ENCODE measurements at places on chromosomes 5 and 9. TPM values are rescaled to one million over a fixed set of nuclear protein-coding genes. Genes with fewer than 3 reads are reported as not detected.

LHX2 gene
- not detected for total RNA-seq

OR2V1 gene
- total RNA-seq = not detected

PCSK1 gene
- total RNA-seq = 0.36 TPM

SLC36A2 gene
- total RNA-seq = not detected

PCDHGA12 gene
- 0.70 TPM for total RNA-seq

HTR4 gene
- total RNA-seq = 2.0 TPM

- H3K27me3 ChIP-seq = no peaks in the 10 kb centered on the region
- no peaks in the 10 kb centered on the region for H3K36me3 ChIP-seq
- no peaks in the 10 kb centered on the region for H3K4me1 ChIP-seq
- H3K4me3 ChIP-seq = no peak overlapping the region
- no peak for DNase-seq
- H3K27ac ChIP-seq = no peak overlapping the region
Measured at GRCh38 chr5:35816881-35817521, 39.7 kb upstream of the IL7R start.

GRCh38 chr9:30628915-30629567 is 1755.4 kb upstream of the ACO1 start:
- no peak overlapping the region for H3K4me3 ChIP-seq
- H3K27me3 ChIP-seq = no peaks in the 10 kb centered on the region
- H3K36me3 ChIP-seq = no peaks in the 10 kb centered on the region
- no peaks in the 10 kb centered on the region for H3K4me1 ChIP-seq
- no peak overlapping the region for H3K27ac ChIP-seq
- DNase-seq = no peak

- DNase-seq = no peak
- no peak overlapping the region for H3K4me3 ChIP-seq
- H3K27me3 ChIP-seq = peaks cover 54% of the 10 kb centered on the region
- no peaks in the 10 kb centered on the region for H3K36me3 ChIP-seq
- H3K27ac ChIP-seq = no peak overlapping the region
Measured at GRCh38 chr5:159978358-159978757, 30.6 kb upstream of the TTC1 start.

DNA sequence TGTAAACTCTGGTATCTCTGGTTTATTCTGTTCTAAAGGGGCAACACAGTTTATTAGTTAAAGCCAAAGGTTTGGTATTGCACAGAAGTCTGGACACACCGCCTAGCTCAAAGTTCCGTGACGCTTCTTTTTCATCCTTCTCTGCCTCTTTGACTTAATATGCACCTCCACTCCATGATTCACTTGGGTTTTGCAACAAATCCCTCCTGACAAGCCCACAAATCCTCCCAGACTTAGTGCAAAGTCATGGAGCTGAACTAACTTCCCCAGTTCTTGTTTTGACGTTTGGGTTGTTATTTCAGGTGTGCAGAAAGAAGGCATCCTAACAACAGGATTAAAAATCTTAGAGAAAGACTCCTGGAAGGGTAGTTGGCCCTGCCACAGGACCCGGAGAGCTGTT is 441.6 kb upstream of the DMAC1 start:
- no peaks in the 10 kb centered on the region for H3K36me3 ChIP-seq
- no peak overlapping the region for H3K27ac ChIP-seq
- DNase-seq = no peak
- H3K27me3 ChIP-seq = peaks cover 8% of the 10 kb centered on the region
- no peak overlapping the region for H3K4me3 ChIP-seq

- no peak overlapping the region for H3K4me3 ChIP-seq
- H3K36me3 ChIP-seq = no peaks in the 10 kb centered on the region
- peaks cover 23% of the 10 kb centered on the region for H3K4me1 ChIP-seq
- DNase-seq = peak; percentile 28
Measured at GRCh38 chr5:39427229-39427628, 2.4 kb upstream of the DAB2 start.

DNA sequence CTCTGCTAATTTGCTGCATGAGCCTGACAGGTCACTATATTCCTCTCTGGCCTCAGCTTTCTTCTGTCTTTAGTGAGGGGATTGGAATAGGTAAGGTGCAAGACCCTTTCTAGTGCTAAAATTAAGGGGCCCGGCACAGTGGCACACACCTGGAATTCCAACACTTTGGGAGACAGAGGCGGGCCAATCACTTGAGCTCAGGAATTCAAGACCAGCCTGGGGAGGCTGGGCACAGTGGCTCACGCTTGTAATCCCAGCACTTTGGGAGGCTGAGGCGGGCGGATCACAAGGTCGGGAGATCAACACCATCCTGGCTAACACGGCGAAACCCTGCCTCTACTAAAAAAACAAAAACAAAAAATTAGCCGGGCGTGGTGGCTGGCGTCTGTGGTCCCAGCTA is 37.2 kb downstream of the EGR1 start:
- no peak for DNase-seq
- no peaks in the 10 kb centered on the region for H3K4me1 ChIP-seq
- H3K27ac ChIP-seq = no peak overlapping the region
- H3K36me3 ChIP-seq = no peaks in the 10 kb centered on the region
- no peak overlapping the region for H3K4me3 ChIP-seq

DNA sequence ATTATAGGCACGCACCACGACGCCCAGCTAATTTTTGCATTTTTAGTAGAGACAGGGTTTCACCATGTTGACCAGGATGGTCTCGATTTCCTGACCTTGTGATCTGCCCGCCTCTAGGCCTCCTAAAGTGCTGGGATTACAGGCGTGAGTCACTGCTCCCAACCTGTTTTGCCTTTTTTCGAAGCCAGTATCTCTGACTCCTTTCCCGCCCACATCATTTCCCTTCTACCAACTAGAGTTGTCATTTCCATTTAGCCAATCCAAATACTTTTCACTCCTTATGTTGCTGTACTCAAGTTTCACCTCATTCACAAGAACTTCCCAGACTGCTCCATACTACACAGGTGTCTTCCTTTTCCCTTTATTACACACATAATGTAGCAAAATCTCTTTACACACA is 502.6 kb upstream of the CDH6 start:
- H3K27ac ChIP-seq = no peak overlapping the region
- H3K36me3 ChIP-seq = no peaks in the 10 kb centered on the region
- H3K4me1 ChIP-seq = no peaks in the 10 kb centered on the region
- no peak for DNase-seq

DNA sequence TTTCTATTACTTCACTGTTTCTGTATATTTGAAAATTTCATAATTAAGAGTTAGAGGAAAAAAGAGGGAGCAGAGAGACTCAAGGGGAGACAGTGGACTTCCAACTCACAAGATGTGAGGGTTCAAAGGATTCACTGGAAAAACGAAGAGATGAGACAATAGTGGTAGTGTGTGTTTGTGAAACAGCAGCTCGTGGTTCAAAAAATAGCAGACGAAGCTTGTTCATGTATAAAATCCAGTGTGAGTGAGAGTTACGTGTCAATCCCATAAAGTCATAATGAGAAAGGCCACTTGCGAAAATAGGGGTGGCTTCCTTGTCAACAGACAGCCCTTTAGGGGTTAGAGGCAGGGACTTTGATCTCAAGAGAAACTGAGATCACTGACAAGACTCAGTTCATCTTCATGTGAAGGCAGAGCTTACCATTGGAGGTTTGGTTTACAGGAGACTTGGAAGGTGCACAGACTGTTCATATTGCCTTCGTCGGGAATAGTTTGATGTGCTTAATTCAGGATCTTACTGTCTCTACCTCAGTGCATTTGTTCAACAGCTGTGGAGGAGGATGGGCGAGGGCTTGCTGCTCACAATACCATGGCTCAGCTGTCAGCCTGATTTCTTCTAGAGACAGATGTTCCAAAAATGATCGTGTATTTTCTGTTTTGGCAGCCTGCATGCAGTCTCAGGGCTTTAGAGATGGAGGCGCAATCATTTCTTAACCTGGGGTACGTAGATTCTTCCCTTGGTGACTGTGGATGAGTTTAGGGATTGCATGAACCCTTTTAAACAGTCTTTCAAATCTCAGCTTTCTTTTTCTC is 105.7 kb upstream of the KLF9 start:
- DNase-seq = no peak
- no peak overlapping the region for H3K4me3 ChIP-seq
- H3K4me1 ChIP-seq = no peaks in the 10 kb centered on the region
- H3K27me3 ChIP-seq = no peaks in the 10 kb centered on the region

DNA sequence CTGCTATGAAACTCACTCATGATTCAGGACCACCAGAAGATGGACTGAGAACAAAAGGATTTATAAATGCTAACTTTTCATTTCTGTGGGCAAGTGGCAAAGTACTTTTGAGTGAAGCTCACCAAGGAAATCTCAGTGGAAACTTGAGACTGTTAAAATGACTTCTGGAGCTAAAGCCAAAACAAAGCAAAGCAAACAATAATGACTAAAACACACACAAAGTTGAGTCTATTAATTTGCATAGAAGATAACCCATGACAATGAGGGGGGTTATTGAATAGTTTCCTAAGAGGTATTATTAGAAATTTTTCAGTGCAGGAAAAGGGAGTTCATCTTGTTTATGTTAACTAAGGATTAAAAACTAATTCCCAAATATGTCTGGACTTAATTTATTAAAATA is 612.8 kb upstream of the FAM174A start:
- no peaks in the 10 kb centered on the region for H3K36me3 ChIP-seq
- H3K27me3 ChIP-seq = no peaks in the 10 kb centered on the region
- no peak for DNase-seq
- H3K27ac ChIP-seq = no peak overlapping the region

DNA sequence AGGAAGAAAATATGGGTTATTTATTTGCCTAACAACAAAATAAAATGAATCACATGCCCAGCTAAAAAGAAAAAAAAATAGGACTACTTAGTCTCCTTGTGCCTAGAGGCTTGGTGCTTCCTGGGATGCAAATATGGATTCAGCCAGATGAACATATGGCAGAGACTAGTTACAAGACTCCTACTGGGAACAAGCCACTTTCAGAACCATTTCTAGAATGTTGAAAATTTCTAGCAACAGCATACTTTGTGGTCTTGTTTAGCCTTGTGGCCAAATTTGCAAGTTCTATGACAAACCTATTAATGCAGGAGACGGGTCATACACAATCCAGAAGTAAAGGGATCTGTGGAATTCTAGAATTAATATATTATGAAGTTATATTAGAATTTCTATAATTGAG is 198.7 kb downstream of the CHSY3 start:
- H3K4me3 ChIP-seq = no peak overlapping the region
- H3K36me3 ChIP-seq = no peaks in the 10 kb centered on the region
- H3K27ac ChIP-seq = no peak overlapping the region
- H3K27me3 ChIP-seq = no peaks in the 10 kb centered on the region

- no peak overlapping the region for H3K27ac ChIP-seq
- H3K27me3 ChIP-seq = no peaks in the 10 kb centered on the region
- H3K36me3 ChIP-seq = no peaks in the 10 kb centered on the region
- peaks cover 15% of the 10 kb centered on the region for H3K4me1 ChIP-seq
- H3K4me3 ChIP-seq = no peak overlapping the region
Measured at GRCh38 chr5:74623006-74623611, 17.4 kb downstream of the ENC1 start.

- H3K27ac ChIP-seq = peak overlapping the region; percentile 67
- no peak overlapping the region for H3K4me3 ChIP-seq
- H3K27me3 ChIP-seq = no peaks in the 10 kb centered on the region
- no peaks in the 10 kb centered on the region for H3K36me3 ChIP-seq
- DNase-seq = no peak
Measured at GRCh38 chr5:66850354-66851075, 254.3 kb downstream of the MAST4 start.

GRCh38 chr5:109691996-109692395 is 2.3 kb downstream of the MAN2A1 start:
- H3K36me3 ChIP-seq = no peaks in the 10 kb centered on the region
- H3K4me3 ChIP-seq = peak overlapping the region; percentile 68
- DNase-seq = no peak
- H3K27me3 ChIP-seq = no peaks in the 10 kb centered on the region
- H3K4me1 ChIP-seq = peaks cover 34% of the 10 kb centered on the region

- H3K36me3 ChIP-seq = no peaks in the 10 kb centered on the region
- H3K27ac ChIP-seq = no peak overlapping the region
- no peak overlapping the region for H3K4me3 ChIP-seq
- H3K4me1 ChIP-seq = no peaks in the 10 kb centered on the region
Measured at GRCh38 chr9:70439991-70440706, 25.7 kb upstream of the KLF9 start.

GRCh38 chr5:72234265-72234700 is 85.8 kb downstream of the MRPS27 start:
- no peaks in the 10 kb centered on the region for H3K27me3 ChIP-seq
- DNase-seq = peak; percentile 7
- H3K4me3 ChIP-seq = no peak overlapping the region
- no peaks in the 10 kb centered on the region for H3K4me1 ChIP-seq

- no peak overlapping the region for H3K4me3 ChIP-seq
- no peak overlapping the region for H3K27ac ChIP-seq
- DNase-seq = no peak
- H3K36me3 ChIP-seq = no peaks in the 10 kb centered on the region
- H3K27me3 ChIP-seq = no peaks in the 10 kb centered on the region
- no peaks in the 10 kb centered on the region for H3K4me1 ChIP-seq
Measured at GRCh38 chr5:180115326-180116076, 43.9 kb upstream of the RNF130 start.

- no peaks in the 10 kb centered on the region for H3K27me3 ChIP-seq
- no peak overlapping the region for H3K4me3 ChIP-seq
- no peaks in the 10 kb centered on the region for H3K4me1 ChIP-seq
- H3K36me3 ChIP-seq = no peaks in the 10 kb centered on the region
- H3K27ac ChIP-seq = no peak overlapping the region
Measured at GRCh38 chr9:129471201-129472019, 149.5 kb downstream of the C9orf50 start.

- no peaks in the 10 kb centered on the region for H3K27me3 ChIP-seq
- no peak overlapping the region for H3K4me3 ChIP-seq
- H3K27ac ChIP-seq = peak overlapping the region; percentile 57
- H3K4me1 ChIP-seq = peaks cover 9% of the 10 kb centered on the region
- H3K36me3 ChIP-seq = no peaks in the 10 kb centered on the region
Measured at GRCh38 chr5:346229-346935, 24.9 kb downstream of the AHRR start.

- H3K4me1 ChIP-seq = peaks cover 7% of the 10 kb centered on the region
- H3K27me3 ChIP-seq = no peaks in the 10 kb centered on the region
- DNase-seq = no peak
Measured at GRCh38 chr5:140251527-140251973, 51.4 kb downstream of the PFDN1 start.

- H3K36me3 ChIP-seq = no peaks in the 10 kb centered on the region
- no peak overlapping the region for H3K27ac ChIP-seq
- no peak for DNase-seq
- no peaks in the 10 kb centered on the region for H3K4me1 ChIP-seq
Measured at GRCh38 chr9:131191857-131192256, 66.5 kb downstream of the NUP214 start.

GRCh38 chr5:73311291-73312110 is 137.1 kb downstream of the FOXD1 start:
- no peaks in the 10 kb centered on the region for H3K4me1 ChIP-seq
- H3K36me3 ChIP-seq = no peaks in the 10 kb centered on the region
- DNase-seq = peak; percentile 63

- DNase-seq = no peak
- no peaks in the 10 kb centered on the region for H3K27me3 ChIP-seq
- no peaks in the 10 kb centered on the region for H3K36me3 ChIP-seq
- no peak overlapping the region for H3K4me3 ChIP-seq
Measured at GRCh38 chr9:6833518-6834192, 75.9 kb downstream of the KDM4C start.

GRCh38 chr5:177981296-177982071 is 14.6 kb downstream of the PROP1 start:
- H3K4me1 ChIP-seq = no peaks in the 10 kb centered on the region
- DNase-seq = no peak
- H3K27ac ChIP-seq = no peak overlapping the region
- no peak overlapping the region for H3K4me3 ChIP-seq

Data from hepatocyte (in vitro differentiated cells).